Esophagus squamous epithelium (tissue), 5 donors: ENCODE measurements at places on chromosomes 5 and 9.

GRCh38 chr9:98860871-98861293 lies 53.4 kb downstream of the GALNT12 start:
- DNase-seq = no peak

DNA sequence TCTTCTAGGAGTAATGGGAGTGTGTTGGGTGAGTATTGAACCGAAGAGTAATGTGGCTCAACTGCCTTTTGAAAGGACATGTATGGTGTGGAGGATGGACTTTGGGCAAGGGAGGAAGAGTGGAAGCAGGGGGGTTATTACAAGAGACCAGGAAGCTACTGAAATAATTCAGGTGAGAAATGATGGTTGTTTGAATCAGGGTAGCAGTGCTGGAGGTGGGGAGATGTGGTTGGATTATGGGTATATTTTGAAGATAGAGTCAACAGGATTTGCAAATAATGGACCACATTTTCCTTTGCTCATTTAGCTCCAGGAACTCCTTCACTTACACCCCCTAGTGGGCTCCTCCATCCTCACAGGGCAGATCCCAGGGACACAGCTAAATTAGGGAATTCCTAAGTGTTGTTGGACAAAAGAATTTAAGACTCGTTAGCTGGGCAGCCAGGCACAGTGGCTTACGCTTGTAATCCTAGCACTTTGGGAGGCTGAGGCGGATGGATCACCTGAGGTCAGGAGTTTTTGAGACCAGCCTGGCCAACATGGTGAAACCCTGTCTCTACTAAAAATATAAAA lies 1.2 kb upstream of the SLC4A9 start:
- no peak for DNase-seq

- no peak for DNase-seq
Measured at GRCh38 chr5:163089230-163089629, 348.2 kb upstream of the CCNG1 start.

GRCh38 chr9:35862328-35862727 lies 7.9 kb downstream of the OR13J1 start:
- DNase-seq = no peak

DNA sequence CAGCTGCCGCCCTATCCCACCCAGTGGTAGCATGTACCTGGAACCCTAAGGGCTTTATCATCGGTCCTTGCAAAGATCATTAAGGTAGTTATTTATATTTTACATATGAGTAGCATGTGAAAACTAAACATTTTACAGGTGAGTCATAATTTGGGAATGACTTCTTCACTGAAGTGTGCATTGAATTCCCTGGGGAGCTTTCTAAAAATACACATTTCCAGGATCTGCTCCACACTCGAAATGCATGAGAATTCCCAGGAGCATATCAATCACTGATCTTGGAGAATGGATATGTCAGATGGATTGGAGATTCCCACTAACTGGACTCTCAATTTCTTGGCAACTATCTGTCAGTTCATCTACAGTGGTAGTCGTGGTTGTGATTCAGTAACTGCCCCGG lies 717.5 kb downstream of the IRX1 start:
- no peak for DNase-seq

DNA sequence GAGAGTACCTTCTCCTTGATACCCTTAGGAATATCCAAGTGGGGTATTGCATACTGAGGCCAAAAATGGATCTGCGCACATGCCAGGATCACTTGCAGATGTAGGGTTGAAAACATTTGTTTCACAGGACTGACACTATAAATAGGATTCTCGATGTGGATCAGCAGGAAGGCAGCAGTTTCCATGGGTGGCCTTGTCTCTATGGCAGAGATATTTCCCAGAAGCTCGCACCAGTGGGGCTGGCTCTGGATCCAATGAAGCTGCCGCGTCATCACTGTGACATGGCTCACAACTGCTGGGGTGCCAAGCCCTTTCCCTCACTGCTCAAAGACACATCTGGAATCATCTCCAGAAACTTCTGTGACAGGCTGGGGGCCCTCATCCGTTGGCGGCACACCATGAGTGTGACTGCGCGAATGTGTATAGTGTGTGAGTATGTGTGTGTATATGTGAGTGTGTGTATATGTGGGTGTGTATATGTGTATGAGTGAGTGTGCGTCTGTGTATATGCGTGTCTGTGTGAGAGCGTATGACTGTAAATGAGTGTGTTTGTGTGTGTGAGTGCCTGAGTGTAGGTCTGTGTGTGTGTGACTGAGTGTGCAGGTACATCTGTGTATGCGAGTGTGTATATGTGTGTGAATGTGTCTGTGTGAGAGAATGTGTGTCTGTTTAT lies 182.5 kb downstream of the GAS1 start:
- no peak for DNase-seq

GRCh38 chr9:370086-370485 lies 155.4 kb downstream of the DOCK8 start:
- no peak for DNase-seq

DNA sequence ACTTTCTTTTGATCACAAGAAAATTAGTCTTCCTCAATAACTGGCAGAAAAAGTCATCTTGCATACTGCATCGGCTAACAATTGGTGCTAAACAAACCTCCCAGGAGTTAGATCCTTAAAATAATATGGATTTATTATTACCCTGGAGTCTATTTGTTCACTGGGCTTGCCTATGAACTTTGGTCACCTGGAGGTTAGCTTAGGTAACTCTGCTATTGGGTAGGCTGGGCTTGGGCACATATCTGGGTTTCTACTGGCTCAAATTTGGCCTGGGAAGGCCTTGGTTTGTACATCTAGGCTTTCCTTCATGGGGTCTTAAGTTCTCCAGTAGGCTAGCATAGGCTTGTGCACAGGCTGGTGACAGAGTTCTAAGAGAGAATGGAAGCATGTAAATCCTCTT lies 279.9 kb downstream of the RASEF start:
- DNase-seq = no peak

DNA sequence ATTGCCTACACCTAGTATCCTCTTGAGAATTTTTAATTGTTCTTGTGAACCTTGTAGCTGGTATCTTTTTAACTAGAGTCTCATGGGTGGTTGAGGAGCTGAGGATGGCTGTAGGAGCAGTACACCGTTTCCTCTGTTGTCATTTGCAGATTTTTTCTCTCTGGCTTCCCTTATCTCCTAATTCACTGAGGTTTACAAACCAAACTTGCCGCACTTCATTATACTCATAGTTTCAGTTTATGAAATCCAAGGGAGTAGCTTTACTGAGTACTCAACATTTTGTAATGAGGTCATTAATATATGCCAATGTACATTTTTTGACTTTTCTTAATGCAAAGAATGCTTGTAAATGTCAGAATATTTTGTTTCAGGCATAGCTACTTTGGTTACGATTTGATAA lies 154.2 kb downstream of the CCDC171 start:
- DNase-seq = no peak

- no peak for DNase-seq
Measured at GRCh38 chr9:27440888-27441740, 83.0 kb upstream of the IFNK start.

- DNase-seq = no peak
Measured at GRCh38 chr9:136021872-136022681, 60.9 kb upstream of the UBAC1 start.

GRCh38 chr9:127360829-127361228 lies 36.1 kb upstream of the SLC2A8 start:
- DNase-seq = no peak

GRCh38 chr9:89779405-89780203 lies 174.8 kb downstream of the GADD45G start:
- no peak for DNase-seq

- no peak for DNase-seq
Measured at GRCh38 chr5:159533197-159533596, 202.9 kb upstream of the IL12B start.

DNA sequence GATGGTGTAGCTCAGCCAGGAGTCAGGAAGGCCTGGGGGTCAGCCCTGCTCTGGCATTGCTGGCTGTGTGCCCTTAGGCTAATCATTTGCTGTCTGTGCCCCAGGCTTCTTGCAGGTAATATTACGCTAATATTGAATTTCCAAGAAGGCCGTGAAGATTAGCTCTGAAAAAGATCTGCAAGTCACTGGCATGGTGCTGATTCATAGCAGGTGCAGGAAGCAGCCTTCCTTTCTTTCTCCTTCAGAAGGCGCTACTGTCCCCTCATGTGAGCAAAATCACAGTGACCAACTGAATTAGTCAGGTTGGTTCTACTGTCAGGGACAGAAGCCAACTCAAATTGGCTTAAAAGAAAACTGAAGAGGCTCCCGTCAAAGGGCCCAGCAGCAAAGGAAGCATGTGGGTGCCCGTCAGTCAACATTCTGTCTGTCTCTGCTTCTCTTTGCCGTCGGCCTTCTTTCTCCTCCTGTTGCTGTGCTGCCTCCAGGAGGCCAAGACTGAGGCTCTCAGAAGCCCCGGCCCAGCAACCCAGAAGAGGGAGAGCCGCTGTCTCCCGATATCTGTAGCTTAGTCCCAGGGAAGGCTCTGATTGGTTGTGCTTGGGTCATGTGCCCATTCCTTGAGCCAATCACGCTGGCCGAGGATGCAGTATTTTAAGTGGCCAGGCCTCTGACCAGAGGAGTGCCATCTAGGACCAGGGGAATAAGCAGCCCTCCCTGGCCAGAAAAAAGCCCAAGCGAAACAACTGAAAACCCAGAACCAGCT lies 67.8 kb upstream of the NEURL1B start:
- no peak for DNase-seq

DNA sequence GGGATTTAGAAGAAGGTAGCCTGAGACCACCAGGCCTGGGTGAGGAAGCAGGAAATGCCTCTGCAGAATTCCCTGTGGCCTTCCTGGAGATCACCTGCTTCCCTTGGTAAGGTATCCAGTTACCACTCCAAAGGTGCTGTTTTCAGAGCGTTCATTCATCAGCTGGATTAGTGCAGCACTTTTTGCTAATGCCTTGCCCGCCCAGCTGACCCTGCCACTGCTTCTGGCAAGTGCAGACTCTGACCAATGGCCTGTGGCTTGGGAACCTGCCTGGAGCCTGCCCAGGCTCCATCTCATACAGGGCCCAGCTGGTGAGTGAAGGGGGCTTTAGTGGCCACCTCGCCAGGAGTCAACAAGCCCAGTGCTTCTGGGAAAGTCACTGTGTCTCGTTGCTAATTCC lies 48.6 kb downstream of the FOXI1 start:
- no peak for DNase-seq

GRCh38 chr9:84153885-84154284 lies 173.3 kb downstream of the RMI1 start:
- DNase-seq = no peak

DNA sequence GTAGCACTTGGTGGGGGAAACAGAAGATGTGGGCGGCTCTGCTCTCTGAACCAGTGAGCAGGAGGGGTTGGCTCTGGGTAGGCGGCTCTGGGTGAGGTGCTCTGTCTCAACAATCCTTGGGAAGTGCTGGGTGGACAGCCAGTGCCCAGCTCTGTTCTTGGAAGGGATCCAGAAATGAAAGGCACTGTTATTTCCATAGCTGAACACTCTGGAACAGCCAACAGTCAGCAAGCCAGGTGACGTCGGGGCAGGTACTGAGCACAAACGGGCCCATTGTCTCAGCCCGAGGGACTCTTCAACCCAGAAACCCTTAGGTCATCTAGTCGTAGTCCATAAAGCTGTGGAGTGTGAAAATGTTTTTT lies 36.3 kb downstream of the OLFM1 start:
- DNase-seq = no peak

DNA sequence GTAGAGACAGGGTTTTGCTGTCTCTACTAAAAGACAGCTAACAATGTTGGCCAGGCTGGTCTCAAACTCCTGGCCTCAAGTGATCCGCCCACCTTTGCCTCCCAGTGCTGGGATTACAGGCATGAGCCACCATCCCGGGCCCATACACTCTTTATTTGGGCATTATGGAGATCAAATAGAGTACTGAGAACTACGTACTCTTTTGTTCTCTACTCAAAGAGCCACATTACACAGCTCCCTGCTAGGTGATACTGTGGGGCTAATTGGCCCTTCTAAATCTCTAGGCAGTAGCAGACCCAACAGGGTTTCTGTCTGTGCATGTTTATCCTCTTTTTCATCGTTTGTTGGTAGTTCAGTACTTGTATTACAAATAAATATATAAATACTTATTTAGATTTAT lies 16.1 kb downstream of the CKMT2 start:
- no peak for DNase-seq

DNA sequence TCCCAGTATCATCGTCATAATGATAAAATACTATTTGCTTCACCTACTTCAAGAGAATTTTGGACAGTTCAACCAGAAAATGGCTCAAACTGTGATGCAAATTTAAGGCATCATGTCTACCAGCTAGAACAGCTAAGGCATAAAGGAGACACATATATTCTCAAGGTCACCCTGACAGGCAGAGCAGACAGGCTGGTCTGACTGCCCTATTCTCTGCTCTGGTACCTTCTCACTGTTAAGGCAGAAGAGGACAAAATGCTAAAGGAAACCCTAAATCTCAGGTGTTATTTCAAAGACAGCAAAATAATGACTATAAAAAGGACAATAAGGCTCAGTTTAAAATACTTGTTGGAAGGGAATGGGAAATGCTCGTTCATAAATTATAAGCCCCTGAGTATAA lies 87.2 kb downstream of the MRPS27 start:
- no peak for DNase-seq

GRCh38 chr9:20985851-20986600 lies 45.4 kb downstream of the HACD4 start:
- no peak for DNase-seq

GRCh38 chr9:71090896-71091295 lies 30.5 kb downstream of the TRPM3 start:
- no peak for DNase-seq

GRCh38 chr5:55625589-55625909 lies 86.6 kb downstream of the SLC38A9 start:
- DNase-seq = no peak

DNA sequence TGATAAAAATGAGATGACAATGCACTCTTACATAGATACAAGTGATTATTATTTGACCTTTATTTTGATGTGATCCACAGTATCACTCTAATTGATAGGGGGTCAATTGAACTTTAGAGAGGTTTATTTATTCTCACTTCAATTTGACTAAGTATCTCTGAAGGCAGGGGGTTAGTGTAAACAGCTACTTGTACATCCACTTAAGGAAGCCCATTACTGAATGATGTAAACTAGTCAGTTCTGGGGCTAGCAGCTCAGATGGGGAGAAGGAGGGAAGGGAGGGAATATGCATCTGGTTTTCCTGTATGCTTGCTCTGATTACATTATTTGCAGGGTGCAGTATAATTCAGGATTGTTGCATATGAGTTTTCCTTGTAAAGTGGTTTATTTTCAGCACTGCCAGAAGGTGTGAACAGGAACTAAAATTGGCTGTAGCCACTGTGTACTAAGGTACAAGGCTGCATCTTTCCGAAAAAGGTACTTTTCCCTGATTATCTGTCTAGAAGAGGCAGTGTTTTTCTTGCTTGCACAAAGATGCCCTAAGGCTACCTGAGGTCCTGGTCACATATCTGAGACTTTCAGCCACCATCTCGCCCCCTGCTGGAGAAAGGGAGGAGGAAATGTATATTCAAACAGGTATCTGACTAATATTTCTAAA lies 51.2 kb downstream of the MRPS27 start:
- DNase-seq = no peak
